ENCODE measurements at places on chromosomes 4 and X. TPM values are rescaled to one million over a fixed set of nuclear protein-coding genes. Genes with fewer than 3 reads are reported as not detected.
A peak's percentile ranks its signal among the peaks of the same experiment; 100 is the strongest.

DNA sequence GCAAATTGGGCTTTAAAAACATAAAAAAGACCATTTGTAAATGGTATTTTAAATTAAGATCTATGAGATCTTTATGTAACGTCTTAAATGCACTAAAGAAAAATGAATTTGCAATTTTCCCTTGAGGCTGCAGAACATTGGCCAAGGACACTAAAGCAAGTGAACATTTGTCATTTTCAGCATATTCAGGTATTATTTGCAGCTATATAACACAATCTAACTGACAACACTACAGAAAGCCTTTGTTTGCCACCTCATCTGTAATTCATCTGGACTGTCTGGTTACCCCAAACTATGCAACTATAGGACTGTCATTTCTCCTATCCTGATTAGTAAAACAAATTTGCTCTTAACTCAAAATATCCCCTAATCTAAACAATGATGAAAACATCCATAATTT, 74.8 kb downstream of the ANTXR2 start:
- H3K36me3 ChIP-seq, result no peaks in the 10 kb centered on the region
- no peaks in the 10 kb centered on the region for H3K4me1 ChIP-seq
- H3K27me3 ChIP-seq, result no peaks in the 10 kb centered on the region
- DNase-seq, result no peak
- no peak overlapping the region for H3K4me3 ChIP-seq

- DNase-seq, result no peak
- no peak overlapping the region for H3K4me3 ChIP-seq
- no peaks in the 10 kb centered on the region for H3K27me3 ChIP-seq
Measured at GRCh38 chr4:145019346-145019745, 78.7 kb downstream of the ANAPC10 start.

DNA sequence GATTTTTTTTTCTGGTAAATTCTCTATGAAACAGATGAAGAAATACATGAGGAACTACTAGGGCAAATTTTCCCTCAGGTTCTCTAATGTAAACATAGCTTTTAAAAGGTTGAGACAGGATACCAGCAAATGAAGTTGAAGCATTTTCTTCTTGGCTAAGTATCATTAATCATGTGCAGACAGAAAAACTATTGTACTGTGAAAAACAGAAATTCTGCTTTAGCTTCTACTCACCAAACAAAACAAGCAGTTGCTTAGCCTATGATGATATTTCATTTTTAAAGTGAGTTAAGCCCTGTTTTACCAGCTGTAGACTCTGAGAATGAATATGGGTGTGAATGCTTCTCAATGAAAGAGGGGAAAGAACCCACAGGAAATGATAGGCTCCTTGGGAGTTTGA, 358.9 kb downstream of the TRAM1L1 start:
- H3K36me3 ChIP-seq, result no peaks in the 10 kb centered on the region
- no peaks in the 10 kb centered on the region for H3K27me3 ChIP-seq
- DNase-seq, result no peak
- H3K4me3 ChIP-seq, result no peak overlapping the region

DNA sequence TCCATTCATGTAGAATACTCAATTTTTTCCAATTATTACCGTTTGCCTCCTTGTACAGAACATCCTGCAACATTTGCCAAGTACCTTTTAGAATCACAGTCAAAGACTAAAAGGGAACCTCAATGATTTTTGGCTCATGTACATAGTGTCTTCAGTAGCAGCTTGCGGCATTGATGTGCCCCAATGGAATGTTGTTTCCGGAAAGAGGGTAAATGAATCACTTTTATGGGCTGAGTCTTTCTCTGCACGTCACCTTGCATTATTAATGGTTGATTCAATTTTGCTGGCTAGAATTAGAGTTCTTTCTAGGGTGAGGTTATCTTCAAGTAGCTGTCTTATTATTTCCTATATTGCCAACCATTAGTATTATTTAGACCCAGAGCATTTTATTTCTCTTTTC, 116.9 kb upstream of the GABRA2 start:
- H3K27ac ChIP-seq, result no peak overlapping the region
- H3K4me1 ChIP-seq, result no peaks in the 10 kb centered on the region

DNA sequence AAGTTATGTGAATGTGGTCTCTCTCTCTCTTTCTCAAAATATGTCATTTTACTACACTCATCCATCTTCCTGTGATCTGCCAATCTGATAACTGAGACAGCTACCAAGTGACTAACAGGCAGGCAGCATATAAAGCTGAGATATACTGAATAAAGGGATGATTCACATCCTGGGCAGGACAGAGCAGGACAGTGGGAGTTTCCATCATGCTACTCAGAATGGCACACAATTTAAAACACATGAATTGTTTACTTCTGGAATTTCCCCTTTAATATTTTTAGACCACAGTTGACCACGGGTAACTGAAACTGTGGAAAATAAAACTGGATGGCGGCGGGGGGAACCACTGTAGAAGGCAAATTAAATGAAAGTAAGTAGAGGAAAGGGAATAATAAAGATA, 58.6 kb upstream of the DCTD start:
- no peak overlapping the region for H3K27ac ChIP-seq
- H3K36me3 ChIP-seq, result no peaks in the 10 kb centered on the region
- DNase-seq, result no peak
- H3K27me3 ChIP-seq, result no peaks in the 10 kb centered on the region

DNA sequence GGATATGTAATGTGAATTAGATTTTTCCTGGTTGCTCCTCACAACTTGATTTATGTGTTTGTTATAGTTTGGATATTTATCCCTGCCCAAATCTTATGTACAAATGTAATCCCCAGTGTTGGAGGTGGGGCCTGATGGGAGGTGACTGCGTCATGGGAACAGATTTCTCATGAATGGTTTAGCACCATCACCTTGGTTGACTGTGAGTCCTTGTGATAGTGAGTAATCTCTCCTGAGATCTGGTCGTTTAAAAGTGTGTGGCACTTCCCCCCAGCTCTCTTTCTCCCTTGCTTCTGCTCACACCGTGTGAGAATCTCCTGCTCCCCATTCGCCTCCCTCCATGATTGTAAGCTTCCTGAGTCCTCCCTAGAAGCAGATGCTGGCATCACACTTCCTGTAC, 2.2 kb downstream of the MID2 start:
- DNase-seq, result no peak
- no peak overlapping the region for H3K27ac ChIP-seq
- no peaks in the 10 kb centered on the region for H3K27me3 ChIP-seq

GRCh38 chr4:827209-828081, 1.5 kb upstream of the CPLX1 start:
- no peak for DNase-seq
- no peak overlapping the region for H3K27ac ChIP-seq
- peaks cover 20% of the 10 kb centered on the region for H3K27me3 ChIP-seq
- no peaks in the 10 kb centered on the region for H3K36me3 ChIP-seq
- no peak overlapping the region for H3K4me3 ChIP-seq
- H3K4me1 ChIP-seq, result peaks cover 7% of the 10 kb centered on the region

ARHGEF38 gene
- total RNA-seq, result 10.4 TPM

- no peaks in the 10 kb centered on the region for H3K36me3 ChIP-seq
- H3K4me1 ChIP-seq, result peaks cover 5% of the 10 kb centered on the region
- no peaks in the 10 kb centered on the region for H3K27me3 ChIP-seq
Measured at GRCh38 chr4:22488106-22488505, 27.8 kb downstream of the ADGRA3 start.

- no peak overlapping the region for H3K4me3 ChIP-seq
- DNase-seq, result no peak
- no peaks in the 10 kb centered on the region for H3K27me3 ChIP-seq
- H3K36me3 ChIP-seq, result no peaks in the 10 kb centered on the region
- no peaks in the 10 kb centered on the region for H3K4me1 ChIP-seq
Measured at GRCh38 chr4:128924951-128925350, 115.5 kb downstream of the JADE1 start.

ERAS gene
- total RNA-seq, result not detected

DNA sequence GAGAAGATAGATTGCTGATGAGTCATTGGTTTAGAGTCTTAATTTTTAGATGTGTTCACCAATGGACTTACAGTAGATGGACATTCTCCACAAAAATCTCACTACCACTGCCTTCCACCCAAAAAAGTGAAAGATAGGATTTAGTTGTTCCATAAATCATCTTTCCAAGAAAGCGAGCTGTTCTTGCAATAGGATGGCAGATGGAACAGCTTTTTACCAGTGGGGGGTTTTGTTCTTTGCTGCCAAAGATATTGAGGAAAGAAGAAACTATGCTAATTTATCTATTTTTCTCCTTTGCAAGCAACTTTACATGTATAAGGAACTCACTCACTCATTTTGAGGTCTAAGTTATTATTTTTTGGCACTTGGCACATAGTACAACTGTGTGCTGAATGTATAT, 109.5 kb downstream of the ADGRL3 start:
- H3K4me3 ChIP-seq, result no peak overlapping the region
- H3K27me3 ChIP-seq, result no peaks in the 10 kb centered on the region
- DNase-seq, result no peak
- H3K4me1 ChIP-seq, result no peaks in the 10 kb centered on the region
- no peak overlapping the region for H3K27ac ChIP-seq

- no peak overlapping the region for H3K4me3 ChIP-seq
- no peaks in the 10 kb centered on the region for H3K27me3 ChIP-seq
- H3K27ac ChIP-seq, result no peak overlapping the region
- no peak for DNase-seq
Measured at GRCh38 chrX:45758319-45758718, 557.6 kb upstream of the DIPK2B start.

DNA sequence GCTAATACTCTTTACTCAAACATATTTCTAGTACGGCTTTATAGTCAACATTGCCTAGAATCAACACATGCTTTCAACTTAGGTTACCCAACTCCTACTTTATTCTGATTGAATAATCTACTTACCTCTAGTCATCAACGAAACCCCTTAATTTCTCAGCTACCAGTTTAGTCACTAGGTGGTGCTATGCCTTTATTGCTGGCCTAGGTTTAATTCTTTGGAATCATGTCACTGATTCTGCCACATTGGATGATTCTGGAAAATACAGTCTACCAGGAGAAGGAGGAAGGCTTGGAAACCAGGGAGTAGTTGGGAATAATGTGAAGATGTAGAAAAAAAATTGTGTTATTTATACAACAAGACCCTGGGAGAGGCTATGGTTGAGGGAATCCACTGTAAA, 167.7 kb downstream of the DCAF12L2 start:
- no peak overlapping the region for H3K4me3 ChIP-seq
- H3K36me3 ChIP-seq, result no peaks in the 10 kb centered on the region
- no peaks in the 10 kb centered on the region for H3K4me1 ChIP-seq
- H3K27me3 ChIP-seq, result no peaks in the 10 kb centered on the region
- DNase-seq, result no peak

TMEM144 gene
- total RNA-seq, result 8.1 TPM

RGN gene
- 3.6 TPM for total RNA-seq

DNA sequence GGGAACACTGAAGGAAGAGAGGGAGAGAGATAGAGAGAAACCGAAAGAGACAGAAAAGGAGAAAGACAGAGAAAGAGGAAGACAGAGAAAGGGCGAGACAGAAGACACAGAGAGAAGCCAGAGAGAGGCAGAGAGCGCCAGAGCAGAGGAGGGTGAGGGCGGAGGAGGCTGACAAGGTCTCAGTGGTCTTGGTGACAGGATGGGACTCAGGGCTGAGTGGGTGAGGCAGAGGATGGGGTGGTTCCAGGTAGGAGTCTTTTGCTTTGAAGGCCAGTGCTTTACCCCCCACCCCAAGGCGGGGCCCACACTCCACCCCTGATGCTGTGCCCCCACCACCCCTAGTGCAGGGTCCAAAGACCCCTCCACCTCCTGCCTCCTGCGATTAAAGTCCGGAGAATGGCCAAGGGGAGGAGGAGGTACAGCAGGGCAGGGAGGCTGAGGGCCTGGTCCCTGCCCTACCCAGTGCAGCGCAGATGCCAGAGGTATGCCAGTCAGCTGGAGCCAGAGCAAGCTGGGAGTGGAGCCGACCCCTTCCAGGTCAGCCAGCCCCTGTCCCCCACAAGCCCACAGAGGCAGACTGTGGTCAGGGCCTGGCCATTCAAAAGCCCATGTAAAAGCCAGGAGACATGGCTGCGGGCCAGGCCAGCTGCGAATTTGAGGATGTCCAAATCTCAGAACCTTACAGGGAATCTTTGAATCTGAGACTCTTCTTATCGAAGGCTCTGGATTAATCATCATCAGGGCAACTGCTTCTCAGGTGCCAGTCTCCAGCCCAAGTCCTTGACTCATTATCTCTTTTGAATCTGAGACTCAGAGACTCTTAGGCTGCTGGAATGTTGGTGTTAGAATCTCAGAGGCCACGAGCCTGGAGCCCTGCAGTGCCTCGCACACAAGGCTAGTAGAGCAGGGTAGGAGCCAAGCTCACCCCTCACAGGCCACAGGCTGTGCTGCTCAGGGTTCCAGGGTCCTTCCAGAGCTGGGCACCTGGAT, 758 bp downstream of the IQSEC2 start:
- H3K27me3 ChIP-seq, result no peaks in the 10 kb centered on the region
- H3K4me3 ChIP-seq, result peak overlapping the region; percentile 25
- DNase-seq, result no peak
- no peaks in the 10 kb centered on the region for H3K36me3 ChIP-seq

COL4A6 gene
- total RNA-seq, result 16.7 TPM

TEX11 gene
- not detected for total RNA-seq

DNA sequence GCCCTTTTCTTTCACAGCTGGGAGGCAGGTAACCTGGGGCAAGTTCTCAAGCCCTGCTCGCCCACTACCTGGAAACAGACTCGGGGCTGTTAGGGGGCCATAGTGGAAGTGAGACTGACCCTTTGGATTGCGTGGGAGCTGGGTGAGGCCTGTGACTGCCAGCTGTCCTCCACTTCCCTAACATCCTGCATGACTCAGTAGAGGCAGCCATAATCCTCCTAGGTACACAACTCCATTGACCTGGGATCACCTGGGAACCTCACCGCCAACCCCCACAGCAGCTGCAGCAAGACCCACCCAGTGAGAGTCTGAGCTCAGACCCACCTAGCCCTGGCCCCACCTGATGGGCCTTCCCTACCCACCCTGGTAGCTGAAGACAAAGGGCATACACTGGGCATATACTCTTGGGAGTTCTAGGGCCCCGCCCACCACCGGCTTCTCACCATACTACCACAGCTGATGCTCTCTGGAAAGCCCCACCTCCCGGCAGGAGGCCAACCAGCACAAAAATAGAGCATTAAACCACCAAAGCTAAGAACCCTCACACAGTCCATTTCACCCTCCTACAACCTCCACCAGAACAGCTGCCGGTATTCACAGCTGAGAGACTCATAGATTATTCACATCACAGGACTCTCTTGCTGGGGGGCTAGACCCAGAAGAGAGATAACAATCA, 61.1 kb upstream of the DCTD start:
- no peak overlapping the region for H3K27ac ChIP-seq
- H3K27me3 ChIP-seq, result no peaks in the 10 kb centered on the region
- no peaks in the 10 kb centered on the region for H3K4me1 ChIP-seq
- H3K36me3 ChIP-seq, result no peaks in the 10 kb centered on the region
- H3K4me3 ChIP-seq, result no peak overlapping the region

CMC4 gene
- total RNA-seq, result 23.2 TPM

All from prostate gland (tissue), 2 donors.